ENCODE measurements at places on chromosomes 3 and 15.

GRCh38 chr3:192273697-192274010 is 453.7 kb downstream of the FGF12 start:
- no peak for DNase-seq

DNA sequence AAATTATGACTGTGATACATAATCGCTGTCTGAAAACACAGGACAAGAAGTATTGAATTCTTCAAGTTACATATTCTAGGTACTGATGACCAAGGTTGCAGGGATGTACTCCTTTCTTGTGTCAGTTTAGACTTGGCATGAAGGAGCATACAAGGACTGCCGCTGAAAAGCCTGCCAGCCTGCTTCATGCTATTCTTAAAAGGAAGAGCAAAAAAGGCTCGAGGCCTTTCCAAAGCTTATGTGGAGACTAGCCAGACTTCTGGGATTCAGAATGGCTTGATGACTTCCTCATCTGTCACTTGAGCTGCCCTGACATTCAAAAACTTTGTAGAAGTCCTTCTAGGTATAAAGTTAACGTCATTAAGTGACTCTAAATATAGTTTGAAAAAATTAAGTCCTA is 92.0 kb downstream of the CADM2 start:
- DNase-seq = no peak

GRCh38 chr3:107085261-107085660 is 292.0 kb upstream of the CCDC54 start:
- no peak for DNase-seq

DNA sequence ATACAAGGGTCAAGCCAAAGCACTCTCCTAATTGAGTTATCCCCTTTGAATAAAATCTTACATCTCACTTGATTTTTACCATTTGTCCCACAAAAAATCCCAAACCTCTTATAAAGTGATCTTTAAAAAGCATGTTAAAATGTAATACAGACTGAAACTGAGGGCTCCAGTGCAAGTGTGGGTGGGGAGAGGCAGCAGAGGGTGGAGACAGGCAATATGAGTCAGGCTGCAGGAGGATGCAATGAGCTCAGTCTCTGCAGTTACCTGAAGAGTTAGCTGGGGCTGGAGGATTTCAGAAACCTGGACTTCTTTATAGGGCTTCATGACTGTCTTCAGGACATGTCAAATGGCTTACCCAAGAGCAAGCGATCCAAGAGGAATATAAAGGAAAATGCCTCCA is 14.2 kb upstream of the COLQ start:
- peak; percentile 64 for DNase-seq

DNA sequence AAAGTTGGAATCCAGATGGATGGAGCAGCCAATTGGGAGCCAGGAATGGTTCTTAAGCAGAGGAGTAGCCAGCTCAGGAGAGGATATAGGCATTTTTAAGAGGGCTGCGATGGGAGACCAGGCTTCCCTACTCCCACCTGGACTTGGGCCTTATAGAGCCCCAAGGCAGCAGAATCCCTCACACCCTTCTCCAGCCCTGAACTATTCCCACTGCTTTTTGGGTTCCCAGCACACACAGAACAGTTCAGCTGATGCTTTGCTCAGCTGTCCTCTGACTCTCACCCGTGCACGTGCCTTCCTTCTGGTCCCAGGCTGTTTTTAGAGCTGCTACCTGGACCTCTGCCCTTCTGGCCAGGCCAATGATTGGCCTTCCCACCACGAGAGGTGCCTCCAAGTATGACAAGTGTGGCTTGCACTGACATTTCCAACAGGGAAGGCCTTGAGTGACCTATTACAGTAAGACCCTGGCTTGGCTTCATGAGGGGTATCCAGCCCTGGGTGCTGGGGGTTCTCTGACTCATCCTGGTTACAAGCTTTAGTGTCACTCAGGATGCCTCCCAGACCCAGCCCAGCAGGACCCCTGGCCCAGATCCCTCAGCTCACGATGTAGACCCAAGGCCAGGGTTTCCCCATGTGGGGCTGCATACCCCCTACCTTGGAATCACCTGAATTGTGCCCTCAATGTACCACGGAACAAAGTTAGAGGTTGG is 25.2 kb downstream of the NOX5 start:
- DNase-seq = no peak

- DNase-seq = no peak
Observed at GRCh38 chr15:32029409-32029861, 880 bp upstream of the CHRNA7 start.

- DNase-seq = no peak
Observed at GRCh38 chr3:147191795-147192385, 214.5 kb downstream of the ZIC4 start.

DNA sequence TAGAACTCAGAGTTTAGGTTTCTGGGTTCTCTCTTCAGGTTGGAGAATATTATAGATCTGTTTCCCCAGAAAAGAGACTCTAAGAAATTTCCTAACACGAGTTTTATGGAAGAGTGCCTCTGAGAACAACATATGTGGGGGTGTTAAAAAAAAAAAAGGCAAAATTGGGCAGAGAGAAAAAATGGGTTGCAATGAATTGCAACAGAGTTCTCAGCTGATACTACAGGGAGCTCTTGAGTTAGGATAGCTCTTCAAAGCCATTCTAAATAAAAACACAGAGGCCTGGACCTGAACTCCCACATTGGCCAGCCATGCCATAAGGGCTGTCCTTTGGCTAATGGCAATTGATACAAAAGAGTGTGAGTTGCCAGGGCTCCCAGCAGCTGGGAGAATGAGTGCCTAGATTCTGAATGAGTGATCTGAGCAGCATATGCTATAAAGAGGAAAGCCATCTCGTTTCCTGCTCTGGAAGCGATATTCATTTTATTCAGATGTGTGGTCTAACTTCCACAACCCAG is 20.1 kb upstream of the UBE2E2 start:
- DNase-seq = no peak
